Activated CD4-positive, alpha-beta memory T cell treated with anti-CD3 and anti-CD28 coated beads, Interleukin-2, amount 10 ng/mL, durations not matched to agents 7 days and 5 days (primary cell): ENCODE measurements at places on chromosomes 12 and 14.

DNA sequence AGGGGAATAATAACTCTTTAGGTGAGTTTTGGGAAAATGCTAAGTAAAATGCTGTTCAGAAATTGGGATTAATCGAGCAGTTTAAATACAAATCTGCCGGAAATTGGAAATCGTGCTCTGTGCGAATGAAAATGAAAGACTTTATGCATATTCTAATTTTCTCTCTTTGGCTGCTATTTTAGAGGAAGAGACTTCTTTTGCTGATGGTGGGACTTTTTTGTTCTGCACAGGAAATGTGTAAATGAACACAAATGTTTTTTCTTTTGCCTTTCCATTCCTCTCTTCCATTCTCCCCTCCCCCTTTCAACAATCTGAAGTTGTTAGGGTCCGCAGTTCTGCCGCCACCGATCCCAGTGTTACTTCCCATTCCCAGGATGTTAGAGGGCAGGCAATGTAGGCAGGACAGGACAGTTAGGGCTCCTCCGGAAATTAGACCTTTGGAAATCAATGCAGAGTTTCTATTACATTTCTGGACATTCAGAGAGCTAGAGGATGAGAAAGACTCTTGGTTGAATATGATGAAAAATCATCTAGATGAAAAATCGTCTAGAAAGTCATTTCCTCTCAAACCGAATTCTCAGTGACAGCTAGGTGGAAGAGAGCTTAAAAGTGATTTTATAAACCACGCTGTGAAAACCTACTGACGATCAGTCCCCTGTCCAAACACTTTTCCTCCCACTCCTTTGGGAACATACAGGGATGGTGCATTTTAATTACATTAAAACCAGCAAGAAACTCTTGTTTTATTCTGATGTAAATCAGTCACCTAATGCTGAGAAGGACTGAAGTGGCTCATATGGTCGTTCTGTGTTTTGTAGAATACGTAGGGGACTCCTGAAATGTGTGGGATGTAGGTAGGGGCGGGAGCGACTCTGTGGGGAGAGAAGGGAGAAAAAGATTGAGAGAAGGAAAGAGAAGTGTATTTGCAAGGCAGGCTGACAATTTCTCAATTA is 17.8 kb downstream of the FOXG1 start:
- DNase-seq = no peak

DNA sequence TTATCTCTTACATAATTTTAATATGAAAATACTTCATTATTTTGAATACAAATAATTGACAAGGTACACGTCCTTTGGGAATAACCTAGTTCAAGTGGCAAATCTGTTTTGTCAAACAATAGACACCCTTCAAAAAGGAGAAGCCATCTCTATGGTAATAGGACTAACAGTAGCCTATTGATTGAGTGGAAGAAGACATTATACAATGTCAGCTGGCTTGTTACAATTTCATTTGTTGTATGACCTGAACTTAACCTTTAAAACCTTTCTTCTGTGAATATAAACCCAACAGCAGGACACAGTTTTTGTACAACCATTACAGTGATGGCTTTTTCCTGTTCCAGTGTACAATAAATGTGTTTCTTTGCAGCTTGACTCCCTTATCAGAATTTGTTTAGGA is 8.1 kb downstream of the TMEM260 start:
- no peak for DNase-seq

DNA sequence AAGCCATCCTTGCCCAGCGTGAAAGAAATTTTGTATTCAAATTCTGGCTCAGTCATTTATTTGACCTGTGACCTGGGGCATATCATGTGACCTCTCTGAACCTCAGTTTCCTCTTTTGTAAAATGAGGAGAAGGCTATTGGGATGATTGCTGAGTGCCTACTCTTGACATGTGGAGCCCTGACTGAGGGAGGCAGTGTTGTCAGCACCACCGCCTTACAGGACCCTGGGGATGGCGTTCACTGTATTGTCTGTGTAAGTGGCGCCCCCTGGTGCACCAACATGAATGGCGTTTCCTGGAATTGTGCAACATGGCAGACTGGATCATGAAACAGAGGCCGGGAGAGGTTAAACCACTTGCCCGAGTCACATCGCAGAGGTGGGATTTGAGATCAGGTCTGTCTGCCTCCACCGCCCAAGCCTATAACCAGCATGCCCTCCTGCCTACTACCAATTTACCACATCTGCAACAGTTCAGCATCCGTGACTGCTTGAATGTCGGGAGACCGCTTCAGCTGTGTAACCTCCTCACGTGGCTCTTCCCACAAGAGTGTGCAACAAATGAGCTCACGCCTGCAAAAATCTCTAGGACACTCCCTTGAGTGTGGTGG is 20.1 kb upstream of the CCDC63 start:
- peak; percentile 89 for DNase-seq

DNA sequence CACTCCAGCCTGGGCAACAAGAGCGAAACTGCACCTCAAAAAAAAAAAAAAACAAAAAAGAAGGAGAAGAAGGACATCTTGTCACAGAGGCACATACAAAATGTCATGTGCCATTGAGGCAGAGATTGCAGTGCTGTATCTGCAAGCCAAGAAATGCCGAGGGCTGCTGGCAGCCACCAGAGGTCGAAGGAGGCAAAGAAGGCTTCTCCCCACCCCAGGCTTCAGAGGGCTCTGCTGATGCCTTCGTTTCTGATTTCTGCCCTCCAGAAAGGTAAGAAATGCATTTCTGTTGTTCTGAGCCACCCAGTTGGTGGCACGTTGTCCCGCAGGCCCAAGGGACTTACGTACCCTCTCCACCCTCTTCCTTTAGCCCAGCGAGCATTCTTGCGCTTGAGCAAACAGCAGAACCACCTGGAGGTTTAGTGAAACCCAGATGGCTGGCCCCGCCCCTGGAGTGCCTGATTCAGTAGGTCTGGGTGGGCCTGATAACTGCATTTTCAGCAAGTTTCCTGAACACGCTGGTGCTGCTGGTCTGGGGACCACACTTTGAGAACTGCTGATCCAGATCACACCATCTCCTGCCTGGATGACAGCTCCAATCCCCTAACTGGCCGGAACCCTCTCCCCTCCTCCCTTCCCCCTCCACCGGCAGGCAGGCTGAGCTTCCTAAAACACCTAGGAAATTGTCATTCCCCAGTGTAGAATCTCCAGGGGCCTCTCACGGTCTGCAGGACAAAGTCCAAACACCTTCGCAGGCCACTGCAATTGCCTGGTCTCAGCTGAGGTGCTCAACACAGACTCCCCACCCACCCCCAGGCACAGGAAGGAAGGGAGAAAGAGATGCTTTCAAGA is 21.1 kb upstream of the SCARB1 start:
- DNase-seq = no peak

- DNase-seq = no peak
Measured at GRCh38 chr12:3677609-3678008, 75.3 kb downstream of the CRACR2A start.

GRCh38 chr12:100564090-100564489 is 9.4 kb upstream of the GAS2L3 start:
- no peak for DNase-seq
